Pancreas (tissue), 10 donors: ENCODE measurements at places on chromosomes 6 and 20. TPM values are rescaled to one million over a fixed set of nuclear protein-coding genes. Genes with fewer than 3 reads are reported as not detected.

GRCh38 chr6:86871681-86872080 is 65.6 kb upstream of the HTR1E start:
- DNase-seq = no peak

DNA sequence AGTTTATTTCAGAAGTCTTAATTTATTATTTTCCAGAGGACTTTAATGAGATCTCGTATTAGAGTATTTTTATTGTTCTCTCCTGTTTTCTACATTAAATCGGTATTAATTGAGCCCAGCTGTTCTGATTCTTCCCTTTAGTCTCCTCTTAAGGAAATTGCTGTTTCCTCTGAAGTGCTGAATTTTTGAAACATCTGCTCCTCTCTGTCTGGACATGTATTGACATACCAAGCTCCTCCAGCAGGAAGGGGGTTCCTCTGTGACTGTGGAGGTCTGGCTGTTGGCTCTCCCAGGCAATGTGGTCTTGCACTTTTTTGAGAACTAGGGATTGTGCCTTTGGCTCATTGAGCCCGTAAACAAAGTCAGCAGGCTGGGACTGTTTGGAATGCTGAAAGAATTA is 74.9 kb downstream of the MAP3K4 start:
- no peak for DNase-seq

DNA sequence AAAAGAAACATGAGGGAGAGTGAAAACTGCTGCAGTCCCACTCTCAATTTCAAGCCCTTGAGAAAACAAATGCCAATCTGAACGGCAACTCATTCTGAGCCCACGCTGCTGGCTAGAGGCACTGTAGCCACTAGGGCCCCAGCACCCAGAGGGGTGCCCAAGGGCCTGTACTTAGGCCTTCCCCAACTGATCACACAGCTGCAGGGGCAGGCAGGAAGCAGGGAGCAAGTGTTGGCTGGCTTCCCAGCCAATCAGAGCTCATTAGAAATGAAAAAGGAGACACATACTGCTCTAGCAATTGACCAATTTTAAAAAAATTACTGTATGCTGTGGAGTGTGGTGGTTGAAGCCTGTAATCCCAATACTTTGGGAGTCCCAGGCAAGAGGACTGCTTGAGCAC is 3.7 kb upstream of the BEND3 start:
- DNase-seq = no peak

DNA sequence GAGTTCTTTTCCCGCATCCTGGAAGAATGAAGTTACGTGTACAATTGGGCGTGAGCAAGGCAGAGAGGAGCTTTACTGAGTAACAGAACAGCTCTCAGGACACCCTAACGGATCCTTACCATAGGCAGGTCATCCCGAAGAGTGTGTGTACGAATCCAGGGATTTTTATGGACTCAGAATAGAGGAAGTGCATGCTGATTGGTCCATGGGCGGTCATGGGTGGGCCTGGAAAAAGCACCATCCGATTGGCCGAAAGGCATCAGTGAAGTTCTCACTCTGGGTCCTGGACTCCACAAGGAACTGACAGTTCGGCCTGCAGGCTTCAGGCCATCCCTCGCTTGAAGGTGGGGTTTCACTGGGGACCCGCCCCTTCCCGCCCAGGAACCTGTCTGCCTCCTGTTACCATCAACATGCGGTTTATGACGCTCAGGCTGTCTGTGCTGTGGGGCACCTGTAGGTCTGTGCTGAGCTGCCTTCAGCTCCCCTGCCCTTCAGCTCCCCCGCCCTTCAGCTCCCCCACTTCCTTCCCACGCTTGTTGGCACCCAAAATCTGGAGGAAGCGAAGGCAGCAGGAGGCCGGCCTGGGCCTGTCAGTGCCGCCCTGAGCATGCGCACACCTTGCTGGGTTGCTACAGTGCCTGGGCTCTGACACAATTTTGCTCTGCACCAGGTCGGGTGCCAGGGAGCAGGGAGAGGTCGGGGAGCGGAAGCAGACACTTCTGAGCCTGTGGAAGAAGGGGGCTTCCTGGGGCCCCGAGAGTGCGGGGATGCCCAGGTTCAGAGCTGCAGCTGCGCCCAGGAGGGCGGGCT is 57.9 kb upstream of the MANEA start:
- no peak for DNase-seq

DNA sequence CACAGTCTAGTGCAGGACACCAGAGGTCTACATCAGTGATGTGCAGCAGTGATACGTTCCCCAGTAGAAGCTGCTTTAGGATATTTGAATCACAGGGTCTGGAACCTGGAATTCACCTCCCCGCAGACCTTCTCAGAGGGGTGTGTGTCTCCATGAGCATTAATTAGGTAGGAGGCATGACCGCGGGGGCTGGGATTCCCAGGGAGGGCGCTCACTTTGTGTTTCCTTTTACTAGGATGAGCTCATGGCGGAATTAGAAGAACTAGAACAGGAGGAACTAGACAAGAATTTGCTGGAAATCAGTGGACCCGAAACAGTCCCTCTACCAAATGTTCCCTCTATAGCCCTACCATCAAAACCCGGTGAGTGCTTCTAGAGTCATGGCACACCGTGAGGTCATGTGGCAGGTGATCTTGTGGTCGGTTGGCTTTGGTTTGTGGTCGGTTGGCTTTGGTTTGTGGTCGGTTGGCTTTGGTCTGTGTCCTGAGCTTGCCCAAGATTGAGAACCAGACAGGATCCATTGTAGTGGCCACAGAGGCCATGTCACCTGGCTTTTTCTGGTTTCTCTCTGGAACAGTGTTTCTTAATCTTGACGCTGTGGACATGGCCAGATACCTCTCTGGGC is 40.8 kb downstream of the CHMP4B start:
- no peak for DNase-seq

GRCh38 chr6:38730140-38730862 is 15.2 kb downstream of the DNAH8 start:
- no peak for DNase-seq

The VWA7 gene
- total RNA-seq = 4.9 TPM
